ENCODE measurements at places on chromosomes 16 and 17.
A peak's percentile ranks its signal among the peaks of the same experiment; 100 is the strongest.

GRCh38 chr16:48687421-48688038 is 77.5 kb upstream of the N4BP1 start:
- peak; percentile 90 for DNase-seq

DNA sequence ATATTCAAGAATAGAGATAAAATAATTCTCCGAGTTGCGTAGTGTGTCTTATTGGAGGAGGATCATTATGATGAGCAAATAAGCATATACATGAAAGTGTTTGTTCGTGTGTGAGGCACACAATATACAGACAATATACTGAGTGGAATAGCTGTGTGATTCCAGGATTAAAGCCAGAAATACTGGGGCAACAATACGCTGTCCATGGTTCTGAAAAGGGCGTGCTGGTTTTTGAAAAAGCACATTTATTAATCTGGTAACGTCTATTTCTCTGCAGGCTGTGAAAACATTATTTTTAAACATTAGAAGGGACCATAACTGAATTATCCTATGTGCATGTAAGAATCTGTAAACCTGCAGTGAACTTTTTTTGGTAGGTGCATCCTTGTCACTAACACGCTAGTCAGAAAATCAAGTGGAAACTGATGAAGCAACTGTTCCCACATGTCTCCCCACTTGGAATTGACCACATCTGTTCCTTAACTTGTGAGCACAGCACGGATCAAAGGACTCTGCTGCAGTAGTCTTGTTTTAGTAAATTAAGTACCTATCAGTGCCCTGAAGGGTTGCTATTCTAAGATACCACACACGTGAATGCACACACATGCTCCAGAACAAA is 346.0 kb downstream of the GRIN2A start:
- DNase-seq: no peak

DNA sequence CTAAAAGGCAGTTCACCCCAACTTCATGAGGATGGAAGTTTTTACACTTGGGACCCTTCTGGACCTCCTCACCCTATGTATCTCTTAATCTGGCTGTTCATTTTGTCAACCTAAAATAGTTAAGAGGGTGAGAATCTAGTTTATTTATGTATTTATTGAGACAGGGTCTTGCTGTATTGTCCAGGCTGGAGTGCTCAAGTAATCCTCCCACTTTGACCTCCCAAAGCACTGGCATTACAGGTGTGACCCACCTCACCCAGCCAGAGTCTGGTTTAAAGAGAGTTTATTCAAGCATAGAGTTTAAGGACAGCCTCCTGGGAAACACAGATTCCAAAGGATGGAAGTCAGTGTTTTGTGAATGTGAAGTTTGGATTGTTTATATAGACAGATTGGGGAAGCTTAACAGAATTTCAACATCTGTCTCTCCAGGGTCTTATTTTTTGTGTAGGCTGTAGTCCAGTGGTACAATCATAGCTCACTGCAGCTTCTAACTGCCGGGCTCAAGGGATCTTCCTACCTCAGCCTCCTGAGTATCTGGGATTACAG is 8.0 kb upstream of the APPBP2 start:
- no peak for DNase-seq

- no peak for DNase-seq
Measured at GRCh38 chr16:51624080-51624775, 473.2 kb upstream of the SALL1 start.

DNA sequence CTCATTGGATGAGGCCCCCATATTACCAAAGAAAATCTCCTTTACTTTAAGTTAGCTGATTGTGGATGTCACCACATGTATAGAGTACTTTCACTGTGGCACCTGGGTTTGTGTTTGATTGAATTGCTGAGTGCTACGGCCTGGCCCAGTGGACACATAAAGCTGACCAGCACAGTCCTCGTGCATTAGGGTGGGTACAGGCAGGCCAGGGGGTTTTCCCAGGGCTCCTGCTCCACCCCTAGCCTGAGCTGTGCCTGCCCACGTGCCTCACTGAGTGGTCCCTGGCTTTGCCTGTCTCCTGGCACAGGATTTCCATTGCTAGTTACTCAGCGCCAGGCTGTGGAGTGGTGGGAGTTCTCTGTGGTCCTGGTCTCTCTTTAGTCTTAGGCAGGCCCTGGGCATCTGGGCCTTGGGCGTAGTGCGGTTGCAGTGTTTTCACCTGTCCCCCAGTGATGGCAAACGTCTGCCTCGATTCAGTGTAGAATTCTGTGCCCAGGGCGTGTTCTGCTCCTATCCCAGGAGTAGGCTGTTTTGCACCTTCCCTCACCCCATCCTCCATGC is 86.0 kb downstream of the RPTOR start:
- no peak for DNase-seq

DNA sequence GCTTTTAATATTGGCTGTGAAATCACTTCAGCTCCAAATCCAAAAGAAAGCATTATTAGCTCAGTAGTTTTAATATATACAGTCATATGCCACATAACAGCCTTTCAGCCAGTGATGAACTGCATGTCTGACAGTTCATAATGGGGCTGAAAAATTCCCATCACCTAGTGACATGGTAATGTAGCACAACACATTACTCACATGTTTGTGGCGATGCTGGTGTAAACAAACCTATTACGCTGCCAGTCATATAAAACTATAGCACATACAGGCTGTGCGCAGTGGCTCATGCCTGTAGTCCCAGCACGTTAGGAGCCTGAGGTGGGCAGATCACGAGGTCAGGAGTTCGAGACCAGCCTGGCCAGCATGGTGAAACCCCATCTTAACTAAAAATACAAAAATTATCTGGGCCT is 92.2 kb downstream of the TUBD1 start:
- no peak for DNase-seq

GRCh38 chr17:67116045-67116575 is 71.8 kb downstream of the CACNG1 start:
- no peak for DNase-seq

DNA sequence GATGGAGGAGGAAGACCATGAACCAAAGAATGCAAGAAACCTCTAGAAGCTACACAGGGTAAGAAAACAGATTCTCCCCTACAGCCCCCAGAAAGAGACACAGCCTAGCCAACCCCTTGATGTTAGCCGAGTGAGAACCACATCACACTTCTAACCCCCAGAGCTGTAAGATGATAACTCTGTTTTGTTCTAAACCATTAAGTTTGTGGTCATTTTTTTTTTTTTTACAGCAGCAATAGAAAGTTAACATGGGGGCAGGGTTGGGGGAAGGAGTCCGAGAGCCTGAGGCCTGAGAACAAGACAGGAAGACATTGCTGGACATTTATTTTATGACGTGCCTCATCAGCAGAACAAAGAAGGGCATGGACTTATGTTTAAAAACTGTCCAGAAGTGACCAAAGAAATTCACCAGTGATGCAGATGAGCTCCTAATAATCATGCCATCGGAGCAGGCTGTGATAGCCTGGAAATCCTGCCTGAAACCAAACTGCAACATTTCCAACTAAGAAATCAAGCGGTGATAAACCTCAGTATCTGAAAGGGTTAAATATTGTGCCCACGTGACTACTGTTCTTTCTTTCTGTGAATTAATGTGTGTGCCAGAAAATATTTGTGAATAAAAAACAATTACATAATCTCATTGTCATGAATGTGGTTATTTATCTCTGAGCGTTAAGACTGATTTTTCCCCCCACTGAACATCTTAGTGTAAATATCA is 1.1 kb downstream of the ABCA9 start:
- no peak for DNase-seq

GRCh38 chr16:30186782-30187555 is 3.6 kb downstream of the CORO1A start:
- no peak for DNase-seq

DNA sequence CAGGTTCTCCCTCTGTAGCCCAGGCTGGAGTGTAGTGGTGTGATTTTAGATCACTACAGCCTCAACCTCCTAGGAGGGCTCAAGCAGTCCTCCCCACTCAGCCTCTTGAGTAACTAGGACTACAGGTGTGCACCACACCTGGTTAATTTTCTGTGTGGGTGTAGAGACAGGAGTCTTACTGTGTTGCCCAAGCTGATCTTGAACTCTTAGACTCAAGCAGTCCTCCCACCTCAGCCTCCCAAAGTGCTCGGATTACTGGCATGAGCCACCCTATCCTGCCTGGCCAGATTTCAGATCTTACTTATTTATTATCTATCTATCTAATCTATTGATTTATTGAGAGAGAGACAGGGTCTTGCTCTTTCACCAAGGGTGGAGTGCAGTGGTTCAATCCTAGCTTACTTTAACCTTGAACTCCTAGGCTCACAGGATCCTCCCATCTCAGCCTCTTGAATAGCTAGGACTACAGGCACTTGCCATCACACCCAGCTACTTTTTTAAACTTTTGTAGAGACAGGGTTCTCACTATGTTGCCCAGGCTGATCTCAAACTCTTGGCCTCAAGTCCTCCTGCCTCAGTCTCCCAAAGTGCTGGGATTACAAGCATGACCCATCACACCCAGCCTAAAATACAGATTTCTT is 61.8 kb downstream of the TUBD1 start:
- DNase-seq: no peak

- no peak for DNase-seq
Measured at GRCh38 chr17:65442250-65442649, 119.2 kb downstream of the AXIN2 start.
